Fibroblast of the aortic adventitia (primary cell): ENCODE measurements at places on chromosomes 3 and 15. TPM values are rescaled to one million over a fixed set of nuclear protein-coding genes. Genes with fewer than 3 reads are reported as not detected.

ZNF592 gene
- total RNA-seq = 7.4 and 11.7 TPM in 2 replicates

ZPLD1 gene
- 0.33 and 0.45 TPM in 2 replicates for total RNA-seq

ACOX2 gene
- total RNA-seq = 19.2 and 29.5 TPM in 2 replicates

HEG1 gene
- total RNA-seq = 198 and 256 TPM in 2 replicates

CCNB2 gene
- total RNA-seq = 5.2 and 32.1 TPM in 2 replicates

COL8A1 gene
- 24.3 and 25.1 TPM in 2 replicates for total RNA-seq

LINGO1 gene
- not detected in 2 replicates for total RNA-seq

ACKR4 gene
- 11.4 and 175 TPM in 2 replicates for total RNA-seq

TYRO3 gene
- total RNA-seq = 8.0 and 20.2 TPM in 2 replicates

EIF2B5 gene
- 18.4 and 28.1 TPM in 2 replicates for total RNA-seq

CDC25A gene
- total RNA-seq = 0.90 and 13.6 TPM in 2 replicates

PLAAT1 gene
- total RNA-seq = 0.90 TPM in 1 of 2 replicates, not detected in the other

SLC22A13 gene
- 0.45 TPM in 1 of 2 replicates, not detected in the other for total RNA-seq

TRAK1 gene
- 23.2 and 51.6 TPM in 2 replicates for total RNA-seq

SIDT1 gene
- total RNA-seq = not detected in 2 replicates

HCLS1 gene
- 2.7 and 7.5 TPM in 2 replicates for total RNA-seq
